Gastrocnemius medialis (tissue), 4 donors: ENCODE measurements at places on chromosomes 1 and 21. TPM values are rescaled to one million over a fixed set of nuclear protein-coding genes. Genes with fewer than 3 reads are reported as not detected.

DNA sequence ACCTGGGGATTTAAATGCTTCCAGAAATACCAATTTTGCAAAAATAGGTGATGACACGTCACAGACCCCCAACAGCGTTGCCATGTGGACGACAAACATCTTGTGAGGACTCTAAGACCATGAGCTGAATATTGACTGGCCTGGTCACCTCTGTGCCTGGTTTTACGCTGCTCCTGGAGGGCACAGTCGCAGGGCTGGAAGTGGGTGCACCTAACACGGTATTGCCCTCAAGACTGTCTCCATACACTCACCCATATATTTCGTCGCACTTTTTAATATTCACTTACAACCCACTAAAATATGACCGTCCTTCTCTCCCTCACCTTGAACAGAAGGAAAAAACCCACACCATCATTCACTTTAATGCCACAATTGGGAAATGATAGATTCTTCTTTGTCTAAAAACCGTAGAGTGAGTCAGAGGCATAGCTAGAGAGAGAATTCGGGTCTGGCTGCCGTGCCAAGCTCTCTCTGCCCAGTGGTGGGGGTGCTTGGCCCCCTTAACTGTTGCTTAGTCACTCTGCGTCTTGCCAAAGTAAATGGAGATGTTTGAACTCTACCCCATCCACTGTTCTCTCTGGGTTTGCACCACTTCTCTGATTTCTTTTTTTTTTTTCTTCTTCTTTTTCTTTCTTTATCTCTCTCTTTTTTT lies 40.8 kb upstream of the UTS2 start:
- no peak for DNase-seq

- peak; percentile 13 for DNase-seq
These were observed 31.1 kb downstream of the FYB2 start for GRCh38 chr1:56788102-56788501.

DNA sequence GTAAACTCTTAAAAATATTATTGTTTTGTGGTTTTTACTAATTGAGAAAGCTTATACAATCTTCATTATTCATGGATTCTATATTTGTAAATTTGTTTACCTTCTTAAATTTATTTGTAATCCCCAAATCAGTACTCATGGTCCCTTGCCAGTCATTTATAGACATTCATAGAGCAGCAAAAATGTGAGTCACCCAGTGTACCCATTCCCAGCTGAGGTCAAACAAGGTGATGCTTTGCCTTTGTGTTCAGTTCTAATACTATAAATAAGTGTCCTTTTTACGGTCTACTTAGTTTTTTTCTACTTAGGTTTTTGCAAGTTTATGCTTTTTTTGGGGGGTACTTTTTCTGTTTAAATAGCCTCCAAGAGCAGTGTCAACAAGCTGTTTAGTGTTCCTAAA lies 36.1 kb downstream of the SORT1 start:
- no peak for DNase-seq

- no peak for DNase-seq
These were observed 32.9 kb downstream of the SERINC2 start for GRCh38 chr1:31445951-31446350.

- no peak for DNase-seq
These were observed 258.0 kb upstream of the FMN2 start for GRCh38 chr1:239833723-239834122.

DNA sequence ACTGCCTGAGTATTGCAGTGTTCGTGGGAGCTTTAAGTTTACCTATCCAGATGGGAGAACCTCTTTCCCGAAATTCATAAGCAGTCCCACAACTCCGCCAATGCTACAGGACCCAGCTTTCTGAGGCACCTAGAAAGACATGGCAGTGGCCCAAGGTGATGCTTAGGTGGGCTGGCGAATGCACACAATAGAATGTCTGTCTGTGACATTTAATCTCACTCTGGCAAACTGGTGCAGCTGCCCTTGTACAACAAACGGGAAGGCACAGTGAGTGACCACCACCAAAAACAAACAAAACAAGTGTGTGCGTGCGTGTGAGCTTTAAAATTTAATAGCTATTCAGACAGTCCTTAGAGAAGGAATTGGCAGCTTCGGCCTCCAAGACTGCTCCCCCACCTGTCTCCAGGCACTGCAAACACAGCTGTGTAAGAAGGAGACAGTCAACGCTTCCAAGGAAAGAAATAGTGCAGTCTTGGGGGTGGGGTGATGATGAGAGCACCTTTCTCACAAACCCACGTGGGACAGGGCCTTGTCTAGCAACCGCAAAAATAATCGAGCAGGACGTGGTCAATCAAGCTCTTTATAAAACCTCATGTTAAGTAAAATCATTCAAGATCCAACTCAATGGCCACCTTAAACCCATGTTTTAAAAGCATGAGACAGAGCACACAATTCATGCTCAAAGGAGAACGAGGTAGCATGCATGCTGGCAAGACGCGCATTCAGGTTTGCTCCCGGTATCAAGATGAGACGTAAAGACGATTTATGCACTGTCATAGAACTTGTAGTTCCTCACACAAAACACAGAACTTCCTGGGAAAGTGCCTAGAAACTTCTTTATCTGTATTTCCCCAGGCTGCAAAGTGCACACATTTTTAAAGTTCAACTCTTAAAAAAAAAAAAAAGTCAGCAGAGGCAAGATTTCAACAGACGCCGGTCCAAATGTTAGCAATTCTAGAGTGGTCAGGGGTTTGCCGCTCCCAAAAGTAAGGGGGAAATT lies 84.1 kb downstream of the TM2D1 start:
- DNase-seq: peak; percentile 24

- no peak for DNase-seq
These were observed 634.4 kb downstream of the MATN1 start for GRCh38 chr1:30089024-30089430.

Gene KRTAP13-2
- total RNA-seq: not detected

Gene ITLN2
- total RNA-seq: not detected

Gene KRTCAP2
- total RNA-seq: 95.4 TPM

Gene CFAP107
- total RNA-seq: not detected
